Stimulated activated CD8-positive, alpha-beta memory T cell treated with anti-CD3 and anti-CD28 coated beads, Interleukin-12 subunit alpha, Interleukin-12 subunit beta, amount 100 ng/mL, for 1 hour (primary cell): ENCODE measurements at places on chromosomes 6 and 20.

GRCh38 chr6:43175676-43176422 lies 4.8 kb downstream of the SRF start:
- no peak for DNase-seq

- no peak for DNase-seq
Observed at GRCh38 chr20:36318166-36318565, 12.0 kb downstream of the DLGAP4 start.

- DNase-seq = no peak
Observed at GRCh38 chr20:31718952-31719643, 3.6 kb downstream of the BCL2L1 start.

DNA sequence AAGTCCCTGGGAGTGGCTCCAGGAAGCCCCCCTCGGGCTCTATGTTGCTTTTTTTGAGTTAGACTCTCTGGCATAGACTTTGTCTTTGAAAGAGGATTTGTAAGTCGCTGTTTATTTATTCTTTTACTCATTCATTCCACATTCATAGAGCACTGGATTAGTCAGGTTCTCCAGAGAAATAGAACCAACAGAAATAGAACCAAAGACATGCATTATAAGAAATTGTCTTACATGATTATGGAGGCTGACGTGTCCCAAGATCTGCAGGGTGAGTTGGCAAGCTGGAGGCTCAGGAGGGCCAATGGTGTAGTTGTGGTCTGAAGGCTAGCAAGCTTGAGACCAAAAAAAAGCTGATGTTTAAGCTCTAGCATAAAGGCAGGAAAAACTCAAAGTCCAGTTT lies 98.3 kb upstream of the CHD6 start:
- no peak for DNase-seq

- no peak for DNase-seq
Observed at GRCh38 chr6:96777113-96777512, 60.2 kb downstream of the GPR63 start.

DNA sequence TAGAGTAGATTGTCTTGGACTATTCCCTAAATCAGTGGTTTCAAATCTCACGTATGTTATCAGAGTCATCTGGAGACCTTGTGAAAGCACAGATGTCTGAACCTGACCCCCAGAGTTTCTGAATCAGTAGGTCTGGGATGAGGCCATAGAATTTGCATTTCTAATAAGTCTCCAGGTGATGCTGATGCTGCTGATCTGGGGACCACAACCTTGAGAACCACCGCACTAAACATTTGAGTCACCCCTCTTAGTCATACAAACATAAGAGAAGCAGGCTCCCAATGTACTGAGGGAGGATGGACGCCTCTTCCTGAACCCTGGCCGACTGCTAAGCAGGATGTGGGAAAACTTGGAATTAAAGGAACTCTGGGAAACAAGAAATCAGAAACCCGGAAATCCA lies 187.8 kb upstream of the PRDM1 start:
- DNase-seq = no peak
